Right forelimb (tissue), 1 donor: ENCODE measurements at places on chromosomes 1 and 21.

DNA sequence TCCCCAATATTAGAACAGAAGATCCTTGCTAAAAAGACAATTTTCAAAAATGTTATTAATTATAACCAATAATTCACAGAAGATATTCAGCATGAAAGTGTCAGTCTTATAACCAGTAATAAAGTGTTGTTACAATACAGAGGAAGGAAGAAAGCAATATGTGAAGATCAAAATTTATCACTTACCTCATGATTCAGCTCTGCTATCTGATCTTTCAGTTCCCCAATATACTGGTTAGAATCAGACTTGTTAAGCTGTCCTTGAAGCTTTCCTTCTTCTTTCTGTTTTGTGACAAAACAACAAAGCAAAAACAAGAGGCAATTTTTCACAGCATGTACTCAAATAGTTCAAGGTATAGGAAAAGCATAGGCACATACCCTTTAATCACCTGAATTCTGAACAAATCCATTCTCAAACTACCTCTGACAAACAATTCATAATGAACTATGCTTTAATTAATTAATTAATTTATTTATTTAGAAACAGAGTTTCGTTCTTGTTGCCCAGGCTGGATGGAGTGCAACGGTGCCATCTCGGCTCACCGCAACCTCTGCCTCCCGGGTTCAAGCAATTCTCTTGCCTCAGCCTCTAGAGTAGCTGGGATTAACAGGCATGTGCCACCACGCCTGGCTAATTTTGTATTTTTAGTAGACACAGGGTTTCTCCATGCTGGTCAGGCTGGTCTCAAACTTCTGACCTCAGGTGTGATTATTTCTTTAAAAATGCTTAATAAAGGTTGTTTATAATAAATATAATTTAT is 76.9 kb upstream of the GFI1 start:
- no peak for DNase-seq

DNA sequence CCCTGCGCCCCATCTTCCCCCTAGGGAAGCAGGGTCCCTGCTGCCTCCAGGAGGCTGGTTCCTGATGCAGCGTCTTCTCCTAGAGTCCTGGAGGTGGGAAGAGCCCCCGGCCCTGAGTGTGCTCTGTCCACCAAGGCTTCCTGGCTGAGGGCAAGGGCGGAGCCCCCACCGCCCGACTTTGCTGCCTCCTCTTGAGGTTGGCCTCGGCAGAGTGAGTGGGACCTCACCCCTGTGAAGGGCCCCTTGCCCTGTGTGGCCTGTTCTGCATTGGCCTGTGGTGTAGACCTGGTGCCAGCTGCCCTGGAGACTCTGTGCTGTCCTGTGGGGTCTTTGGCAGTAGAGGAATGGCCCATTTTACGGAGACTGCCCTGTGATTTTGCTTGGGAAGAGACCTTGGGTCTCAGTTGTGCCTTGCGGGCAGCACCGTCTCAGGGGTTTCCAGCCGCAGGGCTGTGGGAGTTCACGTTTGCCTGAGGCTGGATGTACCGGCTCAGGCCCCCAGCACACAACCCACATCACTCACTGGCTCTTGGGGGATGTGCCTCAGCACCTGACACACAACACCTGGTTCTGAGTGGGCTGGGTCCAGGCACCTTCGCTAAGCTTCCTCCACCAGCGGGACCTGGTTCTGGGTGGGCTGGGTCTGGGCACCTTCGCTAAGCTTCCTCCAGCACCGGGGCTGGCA is 73.6 kb downstream of the SKI start:
- no peak for DNase-seq

DNA sequence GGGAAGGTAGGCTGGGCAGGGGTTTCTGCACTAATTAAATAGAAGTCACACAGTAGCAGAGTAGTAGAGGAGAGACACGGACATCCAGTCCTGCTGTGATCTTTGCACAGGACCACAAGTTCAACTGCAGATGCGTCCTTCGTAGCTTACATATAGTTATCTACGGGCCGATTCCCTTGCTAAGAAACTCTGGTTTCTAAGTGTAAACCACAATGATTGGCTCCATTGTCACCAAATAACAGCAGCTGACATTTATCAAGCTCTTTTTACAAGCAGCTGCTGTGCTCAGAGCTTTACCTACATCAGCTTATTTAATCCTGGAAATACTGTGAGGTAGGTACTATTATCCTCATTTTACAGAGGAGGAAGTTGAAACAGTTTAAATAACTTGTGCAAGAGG is 3.1 kb downstream of the SLC45A3 start:
- no peak for DNase-seq

DNA sequence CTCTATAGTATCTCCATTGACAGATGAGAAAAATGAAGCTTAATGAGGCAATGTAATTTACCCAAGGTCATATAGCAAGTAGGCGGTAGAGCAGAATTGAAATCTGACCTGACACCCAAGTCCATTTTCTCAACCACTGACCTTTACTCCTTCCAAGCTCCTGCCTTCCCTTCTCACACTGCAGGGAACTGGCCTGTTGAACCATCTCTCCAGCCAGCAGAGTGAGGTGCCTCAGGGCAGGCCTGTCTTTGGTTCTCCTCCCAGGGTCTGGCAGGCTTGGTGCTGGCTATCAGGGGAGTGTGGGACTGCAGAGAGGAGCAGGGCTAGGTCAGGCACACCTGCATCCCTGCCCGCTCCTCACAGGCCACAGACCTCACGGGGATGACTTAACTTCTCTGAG is 126.8 kb downstream of the BEND5 start:
- no peak for DNase-seq

DNA sequence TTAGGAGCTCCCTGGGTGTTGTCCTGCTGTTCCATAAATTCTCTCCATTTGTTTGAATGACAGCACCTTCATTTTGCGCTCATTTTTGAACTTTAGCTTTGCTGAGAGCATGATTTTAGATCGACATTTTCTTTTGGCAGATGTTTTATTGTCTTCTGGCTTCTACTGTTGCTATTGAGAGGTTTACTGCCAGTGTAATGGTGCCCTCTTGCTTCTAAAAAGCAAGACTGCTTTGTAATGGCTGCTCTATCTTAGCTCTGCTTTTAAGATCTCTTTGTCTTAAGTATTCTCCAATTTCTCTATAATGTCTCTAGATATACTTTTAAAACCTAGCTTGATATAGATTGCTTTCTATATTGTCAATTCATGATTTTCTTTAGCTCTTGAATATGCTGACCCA is 27.8 kb downstream of the THEM4 start:
- no peak for DNase-seq

GRCh38 chr1:182392050-182393028 is 749 bp upstream of the GLUL start:
- no peak for DNase-seq

DNA sequence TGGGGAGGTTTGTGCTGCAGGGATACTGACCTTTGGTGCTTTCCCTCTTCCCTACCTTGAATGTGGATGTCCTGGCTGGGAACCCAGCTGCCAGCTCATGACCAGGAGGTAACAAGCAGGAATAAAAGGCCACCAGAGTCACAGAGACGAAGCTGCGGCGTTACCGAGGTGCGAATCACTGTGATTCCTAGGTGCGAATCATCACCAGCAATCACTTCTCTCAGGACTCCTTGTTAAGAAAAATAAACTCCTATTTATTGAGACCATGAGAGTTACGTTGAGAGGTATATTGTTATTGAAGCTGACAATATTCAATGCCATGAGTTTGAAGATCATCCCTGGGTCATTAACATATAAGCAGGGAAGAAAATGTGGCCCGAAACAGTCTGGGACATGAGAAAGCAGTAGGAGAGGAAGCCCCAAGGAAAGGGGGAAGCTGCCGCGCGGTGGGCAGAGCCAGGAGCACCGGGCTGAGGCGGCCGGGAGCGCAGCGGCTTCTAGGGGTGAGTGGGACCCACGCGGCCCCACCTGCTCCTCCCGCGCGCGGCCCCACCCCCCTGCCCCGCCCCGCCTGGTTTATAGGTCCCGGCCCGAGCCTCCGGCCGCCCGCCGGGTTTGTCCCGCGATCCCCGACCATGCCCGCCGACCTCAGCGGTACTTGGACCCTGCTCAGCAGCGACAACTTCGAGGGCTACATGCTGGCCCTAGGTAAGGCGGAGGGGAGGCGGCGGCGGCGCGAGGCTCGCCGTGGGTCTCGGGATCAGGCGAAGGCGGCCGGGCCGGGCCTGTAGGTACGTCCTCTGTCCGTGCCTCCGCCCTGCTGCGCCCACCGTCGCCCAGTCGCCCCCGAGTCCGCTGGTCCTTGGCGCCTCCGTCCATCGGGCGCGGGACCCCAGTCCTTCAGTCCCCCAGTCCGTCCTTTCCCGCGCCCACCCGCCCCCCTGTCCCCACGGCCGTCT is at the start of gene RBP7:
Gene RBP7, plus strand, starts transcription at position 605 of the 959 bp plus-strand sequence. Its CDS starts 31 bp downstream, at position 636.
- no peak for DNase-seq

GRCh38 chr1:192603218-192603787 is 27.7 kb downstream of the RGS1 start:
- no peak for DNase-seq

DNA sequence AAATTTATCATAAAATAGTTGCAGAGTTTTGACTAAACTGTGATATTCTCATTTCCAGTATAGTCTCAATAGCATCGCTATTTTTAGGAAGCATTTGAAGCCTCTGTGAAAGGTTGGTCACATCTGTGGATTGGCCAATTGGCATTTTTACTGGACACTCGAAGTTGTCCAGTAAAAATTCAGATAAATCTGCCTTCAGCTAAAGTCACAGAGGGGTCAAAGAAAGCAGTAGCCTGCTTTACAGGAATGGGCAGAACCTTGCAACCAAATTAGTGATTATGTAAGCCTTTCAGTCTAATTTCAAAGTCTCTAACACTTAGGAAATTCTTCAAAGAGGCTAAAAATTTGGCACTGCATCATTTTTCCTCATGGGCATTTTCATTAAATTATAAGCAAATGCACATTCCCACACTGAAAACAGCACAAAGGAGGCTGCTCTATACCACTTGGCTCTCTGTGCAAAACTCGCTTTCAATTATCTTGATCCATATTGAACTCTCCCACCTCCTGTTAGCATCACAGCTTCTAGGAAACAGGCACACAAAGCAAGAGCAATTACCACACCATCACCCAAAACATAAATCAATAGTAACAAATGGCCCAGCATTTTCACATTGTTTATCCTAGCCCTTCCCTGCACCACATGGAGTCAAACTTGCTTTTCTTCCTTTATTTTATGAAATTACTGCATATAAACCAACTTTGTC is 318.5 kb upstream of the DUSP10 start:
- DNase-seq, result no peak

DNA sequence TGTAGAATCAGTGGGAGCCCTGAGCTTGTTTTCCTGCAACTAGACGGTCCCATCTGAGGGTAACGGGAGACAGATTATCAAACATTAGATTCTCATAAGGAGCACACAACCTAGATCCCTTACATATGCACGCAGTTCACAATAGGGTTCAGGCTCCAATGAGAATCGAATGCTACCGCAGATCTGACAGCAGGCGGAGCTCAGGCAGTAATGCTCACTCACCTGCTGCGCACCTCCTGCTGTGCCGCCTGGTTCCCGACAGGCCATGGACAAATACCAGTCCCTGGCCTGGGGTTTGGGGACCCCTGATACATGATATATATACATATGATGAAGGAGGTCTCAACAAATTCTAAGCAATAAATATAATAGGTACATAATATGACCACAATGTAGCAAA is 19.7 kb upstream of the SMIM12 start:
- DNase-seq, result no peak

GRCh38 chr1:33814166-33814565 is 49.7 kb upstream of the HMGB4 start:
- no peak for DNase-seq

GRCh38 chr1:170630977-170631376 is 33.0 kb upstream of the PRRX1 start:
- no peak for DNase-seq

GRCh38 chr1:46013581-46013980 is 118.8 kb downstream of the PIK3R3 start:
- no peak for DNase-seq

- DNase-seq, result no peak
These were observed 815.5 kb upstream of the ADGRL4 start for GRCh38 chr1:79822053-79822452.

DNA sequence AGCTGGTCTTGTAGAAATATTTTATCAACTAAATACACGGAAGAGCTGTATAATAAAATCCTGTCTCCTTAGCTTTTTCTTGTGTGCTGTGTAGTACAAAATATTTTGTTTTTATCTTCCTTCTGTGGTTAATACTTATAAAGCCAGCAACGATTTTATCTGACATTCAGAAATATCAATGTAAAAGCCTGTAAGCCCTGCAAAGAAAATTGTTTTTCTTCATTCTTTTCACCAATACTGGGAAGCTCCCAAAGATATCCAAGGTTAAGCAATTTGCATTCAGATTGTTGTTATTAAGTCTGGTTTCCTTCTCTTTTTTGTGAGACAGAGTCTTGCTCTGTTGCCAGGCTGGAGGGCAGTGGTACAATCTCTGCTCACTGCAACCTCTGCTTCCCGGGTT is 38.0 kb upstream of the KIF26B start:
- no peak for DNase-seq

DNA sequence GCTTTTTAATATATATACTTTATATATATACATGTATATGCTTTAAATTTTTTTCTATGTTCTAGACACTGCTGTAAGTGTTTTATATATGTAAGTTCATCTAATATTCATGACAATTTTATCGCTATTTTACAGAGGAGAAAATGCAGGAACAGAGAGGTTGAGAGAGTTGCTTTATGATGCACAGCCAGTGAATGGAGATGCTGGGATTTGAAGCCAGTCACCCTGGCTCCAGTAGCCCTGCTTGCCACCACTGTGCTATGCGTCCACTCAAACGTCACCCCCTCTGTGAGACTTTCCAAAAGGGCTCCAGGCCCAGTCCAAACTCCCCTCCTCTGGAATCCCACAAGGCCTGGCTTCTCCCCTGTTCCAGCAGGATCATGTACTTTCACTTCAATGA is 91.0 kb upstream of the GRIK3 start:
- no peak for DNase-seq
